Uterus (tissue), 4 donors: ENCODE measurements at places on chromosomes 3 and 15.

DNA sequence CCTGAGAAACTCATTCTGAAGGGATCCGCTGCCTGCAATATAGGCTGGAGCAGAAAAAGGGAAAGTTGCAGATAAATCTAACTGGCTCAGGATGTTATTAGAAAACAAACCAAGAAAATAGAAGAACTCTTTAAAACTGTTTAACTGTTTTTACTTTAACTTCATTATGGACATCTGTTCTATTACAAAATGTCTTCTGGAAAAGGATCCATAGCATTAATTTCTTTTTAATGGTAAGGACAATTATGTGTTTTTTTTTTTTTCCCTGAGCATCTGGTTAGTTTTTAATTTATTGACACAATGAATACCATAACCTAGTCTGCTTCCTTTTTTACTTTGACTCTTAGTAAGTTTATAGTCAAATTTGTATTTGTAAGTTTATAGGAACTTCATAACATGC lies 239.5 kb downstream of the NAALADL2 start:
- DNase-seq: no peak

GRCh38 chr3:98786364-98787006 lies 23.3 kb downstream of the ST3GAL6 start:
- DNase-seq: no peak

DNA sequence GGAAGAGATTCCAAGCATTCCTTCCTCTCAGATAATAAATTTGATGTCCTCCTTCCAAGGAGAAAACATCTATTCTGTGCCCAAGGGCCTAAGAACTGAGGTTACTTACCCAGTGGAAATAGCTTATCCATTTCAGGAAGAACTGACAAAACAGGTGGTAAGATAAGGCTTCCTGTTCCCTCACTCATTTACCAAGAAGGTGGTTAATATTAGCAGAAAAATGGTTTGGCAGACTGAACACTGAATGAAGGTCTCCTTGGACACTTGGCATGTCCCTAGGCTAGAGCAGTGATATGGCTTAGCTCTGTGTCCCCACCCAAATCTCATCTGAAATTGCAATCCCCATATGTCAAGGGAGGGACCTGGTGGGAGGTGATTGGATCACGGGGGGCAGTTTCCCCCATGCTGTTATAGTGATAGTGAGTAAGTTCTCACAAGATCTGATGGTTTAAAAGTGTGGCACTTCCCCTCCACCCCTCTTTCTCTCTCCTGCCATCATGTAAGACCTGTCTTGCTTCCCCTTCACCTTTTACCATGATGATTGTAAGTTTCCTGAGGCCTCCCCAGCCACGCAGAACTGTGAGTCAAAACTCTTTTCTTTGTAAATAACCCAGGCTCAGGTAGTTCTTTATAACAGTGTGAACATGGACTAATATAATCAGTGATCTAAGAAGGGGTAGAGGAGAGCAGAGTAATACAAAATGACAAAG lies 127.4 kb downstream of the ST8SIA2 start:
- no peak for DNase-seq

DNA sequence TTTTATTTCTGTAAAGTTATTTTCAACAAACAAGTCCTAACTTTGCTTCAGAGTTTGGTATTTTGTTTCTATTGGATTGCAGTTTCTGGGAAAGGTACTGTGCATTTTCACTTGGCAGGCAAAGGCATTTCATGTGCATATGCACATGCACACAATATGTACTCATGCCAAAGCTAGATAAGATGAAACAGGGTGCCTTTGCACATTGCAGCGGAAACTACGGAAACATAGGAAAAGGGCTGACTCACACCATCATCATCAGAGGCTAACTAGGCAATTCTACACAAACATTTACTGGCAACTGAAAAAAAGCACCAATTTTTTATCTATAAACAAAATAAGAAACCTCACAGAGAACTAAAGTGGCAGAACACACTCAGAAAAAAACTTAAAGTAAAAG lies 550.6 kb upstream of the NECTIN3 start:
- no peak for DNase-seq

DNA sequence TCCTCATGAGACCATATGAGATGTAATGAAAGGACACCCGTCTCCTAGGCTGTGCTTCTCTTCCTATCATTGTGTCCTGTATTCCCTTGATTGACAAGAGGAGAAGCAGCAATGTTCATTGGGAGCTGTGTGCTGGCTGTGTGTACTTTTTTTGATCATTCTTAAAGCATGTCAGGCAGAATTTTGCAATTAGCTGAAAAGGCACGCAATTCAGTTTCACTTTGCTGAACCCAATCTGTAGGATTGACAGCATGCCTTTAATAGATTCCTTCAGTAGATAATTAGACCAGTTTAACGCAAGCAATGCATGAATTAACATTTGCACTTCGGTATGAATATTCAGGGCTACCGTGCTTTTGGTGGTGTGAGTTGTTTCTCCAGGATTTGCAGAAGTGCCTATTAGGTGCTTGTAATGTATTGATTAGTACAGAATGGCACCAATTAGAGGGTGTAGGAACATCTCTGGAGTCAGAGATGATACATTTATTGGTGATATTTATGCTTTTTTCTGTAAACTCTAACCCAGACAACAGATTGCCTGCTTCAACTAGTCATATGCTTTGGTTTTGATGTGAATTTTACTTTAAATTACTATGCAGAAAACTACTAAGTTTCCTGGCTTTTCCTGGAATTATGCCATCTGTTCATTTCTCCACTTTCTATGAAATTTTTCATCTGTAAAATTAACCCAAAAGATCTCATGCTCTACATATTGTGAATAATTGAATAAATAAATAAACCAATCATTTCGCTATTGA lies 114.3 kb downstream of the NSUN3 start:
- no peak for DNase-seq

DNA sequence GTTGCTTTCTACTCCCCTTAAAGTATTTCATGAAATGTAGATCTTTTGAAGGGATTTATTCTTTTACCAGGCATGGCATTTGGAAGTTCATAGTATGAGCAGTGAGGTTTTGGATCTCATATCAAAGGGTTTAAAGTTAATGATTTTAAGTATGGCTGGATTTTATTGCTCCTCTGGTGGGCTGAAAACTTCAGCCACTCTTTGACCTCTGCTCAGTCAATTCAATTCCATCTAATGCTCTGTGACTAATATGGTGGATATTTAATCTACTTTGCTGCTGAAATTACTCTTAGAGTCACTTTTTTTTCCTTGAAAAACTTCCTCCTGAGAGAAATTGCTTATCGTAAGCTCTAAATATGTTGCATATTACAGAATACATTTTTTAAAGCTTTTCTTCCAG lies 218.6 kb downstream of the NR2F2 start:
- no peak for DNase-seq

DNA sequence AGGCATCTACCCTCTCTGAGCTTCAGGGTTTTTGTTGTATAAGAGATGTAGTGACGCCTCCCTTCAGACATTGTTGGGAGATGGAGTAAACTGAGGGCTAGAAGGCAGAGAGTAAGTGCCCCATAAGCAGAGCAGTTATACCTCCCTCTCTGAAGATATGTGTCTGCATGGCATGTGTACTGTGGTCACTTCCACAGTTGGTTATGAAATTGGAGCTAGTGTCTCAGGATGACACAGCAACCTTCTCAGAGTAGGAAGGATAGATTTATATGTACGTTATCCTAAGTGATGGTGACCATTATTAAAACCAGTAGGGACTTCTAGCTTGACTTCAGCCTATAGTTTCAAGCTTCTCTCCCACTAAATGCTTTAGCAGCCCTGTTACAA lies 17.9 kb downstream of the PXK start:
- DNase-seq: no peak

DNA sequence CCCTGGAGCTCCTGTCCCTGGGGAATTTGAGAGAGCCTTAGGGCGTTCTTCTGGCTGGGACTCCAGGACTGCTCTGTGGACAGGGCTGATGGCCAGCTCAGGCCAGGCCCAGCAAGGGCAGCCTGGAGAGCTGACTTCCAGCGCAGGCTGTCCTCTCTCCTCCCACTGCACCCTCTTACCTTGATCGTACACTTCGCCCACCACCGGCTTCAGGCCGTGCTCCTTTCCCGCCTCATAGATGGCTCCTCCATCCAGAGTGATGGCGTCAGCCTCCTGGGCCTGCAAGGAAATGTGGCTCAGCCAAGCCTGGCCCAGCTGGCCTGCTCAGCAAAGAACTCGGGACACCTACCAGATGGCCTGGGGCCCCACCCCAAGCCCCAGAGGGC lies 3.1 kb downstream of the MELTF start:
- DNase-seq: no peak

GRCh38 chr15:69384626-69385598 lies 29.2 kb upstream of the KIF23 start:
- DNase-seq: no peak

DNA sequence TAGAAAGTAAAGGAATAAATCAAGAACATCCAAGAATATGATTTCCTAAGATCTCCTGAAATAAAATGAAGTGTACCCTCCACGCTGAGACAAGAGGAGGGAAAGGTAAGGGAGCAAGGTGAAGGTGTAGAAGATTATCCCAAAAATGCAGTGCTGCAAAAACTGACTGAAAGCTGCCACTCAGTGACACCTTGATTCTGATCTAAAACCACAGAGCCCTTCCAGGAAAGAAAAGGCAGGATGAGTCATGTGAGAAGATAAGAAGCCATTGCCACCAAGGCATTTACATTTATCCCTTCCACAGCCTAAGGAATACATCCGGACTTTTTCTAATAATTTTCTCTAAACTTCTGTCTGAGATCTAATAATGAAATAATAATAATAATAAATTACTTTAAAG lies 49.9 kb downstream of the IGSF11 start:
- no peak for DNase-seq

GRCh38 chr15:41971089-41971894 lies 1.1 kb downstream of the EHD4 start:
- DNase-seq: peak; percentile 47

- DNase-seq: no peak
Measured at GRCh38 chr15:34986326-34986725, 1.8 kb downstream of the ZNF770 start.

DNA sequence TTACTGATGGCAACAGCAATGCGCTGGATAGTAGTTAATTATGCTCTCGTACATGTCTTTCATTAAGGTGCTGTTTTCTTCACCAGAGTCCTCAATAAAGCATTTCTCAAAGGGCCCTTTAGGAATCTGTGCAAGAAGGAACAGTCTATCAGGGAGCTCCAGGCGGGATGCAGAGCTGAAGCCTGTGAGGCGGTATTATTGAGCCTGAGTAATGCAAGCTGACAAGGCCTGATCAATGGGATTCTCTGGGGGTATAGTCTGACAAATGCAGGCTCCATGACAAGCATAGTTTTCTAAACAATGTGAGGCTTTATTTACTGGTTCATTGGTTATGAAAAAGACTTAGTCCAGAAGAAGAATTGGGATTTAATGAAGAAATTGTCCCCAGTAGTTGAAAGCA lies 530.9 kb upstream of the CBLB start:
- DNase-seq: no peak

DNA sequence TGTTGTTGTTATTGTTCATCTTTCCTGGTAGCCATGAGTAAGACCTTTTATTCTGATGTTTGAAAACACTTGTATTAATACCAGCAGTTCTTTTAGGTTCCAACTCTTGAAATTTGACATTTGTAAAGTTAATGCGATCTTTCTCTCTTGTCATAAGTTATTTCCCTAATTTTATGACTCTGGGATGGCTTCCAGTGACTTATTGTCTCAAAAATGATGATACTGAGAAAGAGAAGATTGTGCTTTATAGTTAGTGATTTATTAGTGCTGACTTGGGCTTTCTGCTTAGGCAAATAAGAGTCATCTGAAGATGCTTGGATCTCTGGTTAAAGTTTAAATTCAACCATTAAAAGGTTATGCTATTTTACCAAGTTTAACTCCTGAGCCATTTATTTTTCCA lies 715.2 kb downstream of the GRM7 start:
- no peak for DNase-seq

GRCh38 chr3:2940062-2940461 lies 170.1 kb downstream of the IL5RA start:
- no peak for DNase-seq

DNA sequence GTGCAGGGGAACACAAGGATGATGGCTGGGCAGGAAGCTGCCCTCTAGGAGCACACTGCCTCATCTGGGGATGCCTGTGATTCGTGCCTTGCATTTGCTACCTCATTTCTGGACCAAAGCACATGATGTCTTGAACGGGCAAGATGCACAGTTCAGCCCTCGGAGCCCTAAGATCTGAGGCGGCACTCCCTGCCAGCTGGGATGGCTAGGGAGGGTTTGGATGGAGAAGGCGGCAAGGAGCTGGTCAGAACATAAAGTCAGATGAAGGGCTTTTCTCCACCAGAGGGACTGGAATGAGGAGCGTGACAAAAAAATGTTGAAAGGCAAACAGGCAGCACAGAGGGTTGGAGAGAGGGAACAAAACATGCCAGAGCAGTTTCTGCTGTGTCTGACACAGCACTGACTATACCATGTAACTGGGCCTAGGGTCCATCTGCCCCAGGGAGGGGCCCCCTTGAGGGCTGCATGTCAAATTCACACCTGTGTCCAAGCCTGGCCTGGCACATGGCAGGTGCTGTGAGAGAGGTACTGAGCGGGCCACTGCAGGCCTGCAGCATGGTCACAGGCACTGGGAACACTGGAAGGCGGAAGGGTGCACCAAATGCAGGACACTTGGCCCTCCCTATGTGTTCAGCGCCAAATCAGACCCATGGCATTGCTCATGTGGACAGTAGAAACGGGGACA lies 21.7 kb downstream of the TMEM43 start:
- DNase-seq: no peak

- DNase-seq: no peak
Measured at GRCh38 chr3:12990306-12990705, 82.9 kb downstream of the IQSEC1 start.

- DNase-seq: no peak
Measured at GRCh38 chr3:186705882-186706780, 11.0 kb upstream of the KNG1 start.

DNA sequence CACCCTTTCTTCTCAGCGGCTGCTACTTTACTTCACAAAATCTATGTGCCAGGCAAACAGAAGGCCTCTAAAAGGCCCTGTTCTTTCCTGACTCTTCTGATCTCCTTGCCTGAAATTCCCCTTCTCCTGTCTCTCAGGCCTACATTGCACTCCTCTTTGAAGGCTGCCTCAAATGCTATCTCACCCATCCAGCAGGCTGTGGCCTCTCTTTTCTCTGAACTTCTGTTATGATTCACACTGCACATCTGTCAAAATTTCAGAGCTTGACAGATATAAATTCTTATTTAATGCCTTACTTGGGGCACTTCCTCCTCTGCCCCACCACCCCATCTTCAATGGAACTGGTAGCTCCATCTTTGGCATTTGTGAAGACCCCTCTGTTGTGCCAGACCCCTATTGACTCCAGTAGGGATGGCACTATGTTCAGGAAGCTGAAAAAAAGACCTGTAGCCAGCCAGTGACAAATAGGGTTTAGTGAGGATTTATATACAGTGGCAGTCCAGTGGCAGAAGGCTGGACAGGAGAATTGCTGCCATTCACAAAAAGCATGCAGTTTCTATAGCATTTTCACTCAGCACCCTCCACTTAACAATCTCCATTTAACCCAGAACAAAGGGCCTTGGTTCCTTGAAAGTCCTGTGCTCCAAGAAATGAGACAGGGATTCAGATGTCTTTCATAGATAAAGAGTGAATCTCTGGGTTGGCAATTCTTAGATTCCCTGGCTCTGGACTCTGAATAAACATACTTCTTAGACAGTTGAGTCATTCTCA lies 415.8 kb upstream of the GRM7 start:
- DNase-seq: no peak

- peak; percentile 73 for DNase-seq
Measured at GRCh38 chr15:96321639-96322535, 8.6 kb upstream of the NR2F2 start.

GRCh38 chr15:66293419-66294156 lies at the start of gene DIS3L:
TSS of gene DIS3L (plus strand) at chr15:66293568. CDS start at chr15:66293597, 29 bp downstream.
- DNase-seq: peak; percentile 51
